ENCODE measurements at places on chromosomes 5 and 9. TPM values are rescaled to one million over a fixed set of nuclear protein-coding genes. Genes with fewer than 3 reads are reported as not detected.

DNA sequence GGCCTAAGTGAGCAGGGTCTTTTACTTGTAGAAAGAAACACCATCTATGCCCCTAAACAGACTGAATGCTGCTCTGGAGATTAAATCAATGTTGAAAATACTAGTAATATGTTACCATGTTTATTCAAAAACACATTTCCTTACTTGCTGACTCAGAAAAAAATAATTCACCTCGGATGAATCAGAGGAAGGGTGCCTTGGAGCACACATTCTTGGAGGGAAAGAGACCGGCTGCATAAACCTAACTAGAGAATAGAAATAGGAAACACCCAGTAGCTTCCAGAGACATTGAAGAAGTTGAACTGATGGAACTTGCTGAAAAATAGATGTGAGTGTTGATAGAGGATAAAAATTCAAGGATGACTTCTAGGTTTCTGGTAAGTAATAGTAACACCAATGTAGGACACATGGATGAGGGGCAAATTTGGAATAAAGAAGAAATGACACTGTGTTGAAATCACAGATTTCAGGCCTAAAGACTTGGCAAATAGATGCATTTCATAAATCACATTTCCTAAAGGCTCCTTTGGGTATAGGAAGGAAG, 76.9 kb upstream of the MINAR2 start:
- H3K4me1 ChIP-seq = no peaks in the 10 kb centered on the region
- H3K4me3 ChIP-seq = no peak overlapping the region
- no peaks in the 10 kb centered on the region for H3K36me3 ChIP-seq
- H3K27me3 ChIP-seq = no peaks in the 10 kb centered on the region
- DNase-seq = no peak

DNA sequence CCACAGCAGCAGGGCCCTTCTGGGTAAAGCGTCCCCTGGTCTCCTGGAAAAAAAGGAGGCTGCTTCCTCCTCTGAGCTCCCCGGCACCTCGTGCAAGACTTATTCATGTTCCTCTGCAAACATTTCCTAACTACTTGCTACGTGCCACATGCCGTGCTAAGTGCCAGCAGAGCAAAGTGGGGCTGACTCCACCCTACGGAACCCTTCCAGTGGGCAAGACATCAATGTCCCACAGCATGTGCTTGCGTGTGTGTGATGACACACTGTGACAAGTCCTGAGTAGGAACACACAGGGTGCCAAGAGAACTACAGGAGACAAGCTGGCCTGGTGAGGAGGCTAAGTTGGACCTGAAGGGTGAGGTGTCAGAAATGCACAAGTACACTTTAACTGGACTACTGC, 57.4 kb downstream of the SEMA4D start:
- no peak for DNase-seq
- peak overlapping the region; percentile 59 for H3K4me3 ChIP-seq
- H3K27me3 ChIP-seq = no peaks in the 10 kb centered on the region
- H3K27ac ChIP-seq = peak overlapping the region; percentile 88
- peaks cover 93% of the 10 kb centered on the region for H3K4me1 ChIP-seq

BARHL1 gene
- total RNA-seq = not detected

CATSPER3 gene
- 1.1 TPM for total RNA-seq

DNA sequence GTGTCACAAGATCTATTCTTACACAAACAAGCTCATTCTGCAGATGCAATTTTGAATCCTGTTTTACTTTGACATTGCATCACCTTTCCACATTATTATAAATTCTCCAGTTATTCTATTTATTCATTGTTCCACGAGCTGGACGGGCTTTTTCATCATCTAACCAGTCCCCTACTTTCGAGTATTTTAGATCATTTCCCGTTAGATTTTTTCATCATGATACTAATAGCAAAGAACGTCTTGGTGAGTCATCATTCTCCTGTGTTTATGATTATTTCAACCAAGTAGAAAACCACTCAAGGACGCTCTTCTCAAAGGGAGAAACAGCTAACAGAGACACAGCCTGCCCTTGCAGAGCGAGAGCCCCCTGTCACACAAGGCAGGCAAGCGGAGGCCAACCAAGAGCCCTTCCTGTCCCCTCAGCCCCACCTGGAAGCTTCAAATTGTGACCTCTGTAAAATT, 15.1 kb downstream of the BBLN start:
- H3K27me3 ChIP-seq = no peaks in the 10 kb centered on the region
- peak overlapping the region; percentile 6 for H3K27ac ChIP-seq
- no peaks in the 10 kb centered on the region for H3K4me1 ChIP-seq
- peaks cover 8% of the 10 kb centered on the region for H3K36me3 ChIP-seq
- DNase-seq = no peak
- no peak overlapping the region for H3K4me3 ChIP-seq

DNA sequence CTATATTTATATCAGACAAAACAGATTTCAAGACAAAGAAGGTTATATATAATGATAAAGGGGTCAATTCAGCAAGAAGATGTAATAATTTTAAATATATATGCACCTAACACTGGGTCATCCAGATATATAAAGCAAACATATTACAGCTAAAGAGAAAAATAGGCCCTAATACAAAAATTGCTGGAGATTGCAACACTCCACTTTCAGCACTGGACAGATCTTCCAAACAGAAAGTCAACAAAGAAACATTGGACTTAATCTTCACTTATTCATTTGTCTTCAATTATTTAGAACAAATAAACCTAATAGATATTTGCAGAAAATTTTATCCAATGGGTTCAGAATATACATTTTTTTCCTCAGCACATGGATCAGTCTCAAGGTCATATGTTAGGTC, 45.8 kb downstream of the MEIKIN start:
- H3K4me3 ChIP-seq = no peak overlapping the region
- peaks cover 5% of the 10 kb centered on the region for H3K27me3 ChIP-seq
- H3K27ac ChIP-seq = no peak overlapping the region
- no peak for DNase-seq
- peaks cover 30% of the 10 kb centered on the region for H3K36me3 ChIP-seq

GRCh38 chr9:130003943-130004552, 38.9 kb downstream of the FNBP1 start:
- H3K4me3 ChIP-seq = no peak overlapping the region
- peaks cover 44% of the 10 kb centered on the region for H3K36me3 ChIP-seq
- peak overlapping the region; percentile 68 for H3K27ac ChIP-seq
- DNase-seq = no peak
- H3K27me3 ChIP-seq = no peaks in the 10 kb centered on the region

TAS2R1 gene
- total RNA-seq = not detected

GRCh38 chr5:139385061-139386049, 2.3 kb upstream of the SLC23A1 start:
- peaks cover 57% of the 10 kb centered on the region for H3K4me1 ChIP-seq
- H3K27ac ChIP-seq = peak overlapping the region; percentile 95
- no peaks in the 10 kb centered on the region for H3K27me3 ChIP-seq
- peak overlapping the region; percentile 90 for H3K4me3 ChIP-seq
- H3K36me3 ChIP-seq = no peaks in the 10 kb centered on the region

GRCh38 chr9:83670381-83670780, 37.4 kb downstream of the UBQLN1 start:
- peak overlapping the region; percentile 9 for H3K27ac ChIP-seq
- no peak for DNase-seq
- H3K36me3 ChIP-seq = peaks cover 28% of the 10 kb centered on the region
- H3K27me3 ChIP-seq = no peaks in the 10 kb centered on the region
- H3K4me3 ChIP-seq = no peak overlapping the region

TMEFF1 gene
- total RNA-seq = 0.50 TPM

GRCh38 chr9:3868012-3868411, 342.2 kb upstream of the RFX3 start:
- peaks cover 65% of the 10 kb centered on the region for H3K27me3 ChIP-seq
- H3K36me3 ChIP-seq = no peaks in the 10 kb centered on the region
- no peak overlapping the region for H3K4me3 ChIP-seq
- peak; percentile 19 for DNase-seq
- peaks cover 35% of the 10 kb centered on the region for H3K4me1 ChIP-seq

- DNase-seq = no peak
- peaks cover 25% of the 10 kb centered on the region for H3K36me3 ChIP-seq
- H3K4me1 ChIP-seq = peaks cover 25% of the 10 kb centered on the region
- H3K4me3 ChIP-seq = no peak overlapping the region
Measured at GRCh38 chr9:126818482-126818881, 13.6 kb downstream of the ZBTB43 start.

DNA sequence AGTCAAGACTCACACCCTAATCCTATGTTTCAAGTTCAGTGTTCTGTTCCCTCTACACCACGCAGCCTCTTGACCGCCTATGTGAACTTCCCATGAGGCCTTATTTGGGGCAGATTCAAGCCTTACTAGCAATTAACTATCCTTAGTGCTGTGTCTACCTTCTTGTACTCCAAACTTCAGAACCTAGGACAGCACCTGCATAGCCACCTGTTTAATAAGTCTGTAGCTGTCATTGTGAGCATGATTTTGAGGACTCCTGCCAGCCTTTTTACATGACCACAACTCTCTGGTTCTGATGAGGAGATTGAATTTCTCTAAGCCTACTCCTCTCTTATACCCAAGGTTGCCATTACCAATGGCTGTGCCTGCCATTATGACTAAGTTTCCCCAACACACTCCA, 50.8 kb upstream of the PCSK1 start:
- H3K4me1 ChIP-seq = no peaks in the 10 kb centered on the region
- H3K36me3 ChIP-seq = no peaks in the 10 kb centered on the region
- no peak for DNase-seq
- H3K27me3 ChIP-seq = peaks cover 14% of the 10 kb centered on the region
- no peak overlapping the region for H3K27ac ChIP-seq

DNA sequence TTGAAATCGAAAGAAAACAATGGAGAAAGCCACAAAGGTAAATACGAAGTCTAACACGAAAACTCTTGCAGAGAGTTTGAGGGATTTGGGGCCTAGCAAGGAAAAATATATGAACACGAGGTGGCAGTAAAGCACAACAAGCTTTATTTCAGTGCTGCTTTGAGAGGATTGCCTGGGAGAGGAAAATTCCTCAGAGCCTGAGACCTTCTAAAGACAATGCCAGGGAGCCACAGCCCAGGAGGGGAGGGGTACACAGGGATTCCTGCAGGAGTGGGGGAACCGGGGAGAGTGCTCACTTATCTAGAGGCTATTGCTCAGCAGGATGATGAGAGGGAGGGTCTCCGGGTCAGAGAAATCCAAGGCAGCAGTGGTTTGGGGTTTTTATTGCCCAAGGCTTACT, 134.9 kb upstream of the ADCY2 start:
- H3K27ac ChIP-seq = no peak overlapping the region
- DNase-seq = no peak
- no peaks in the 10 kb centered on the region for H3K36me3 ChIP-seq
- H3K4me3 ChIP-seq = no peak overlapping the region

- H3K36me3 ChIP-seq = peaks cover 5% of the 10 kb centered on the region
- H3K27me3 ChIP-seq = no peaks in the 10 kb centered on the region
- H3K4me3 ChIP-seq = peak overlapping the region; percentile 54
- DNase-seq = no peak
- H3K4me1 ChIP-seq = peaks cover 41% of the 10 kb centered on the region
Measured at GRCh38 chr5:144167998-144168397, 2.5 kb downstream of the YIPF5 start.

NXNL2 gene
- total RNA-seq = not detected

DNA sequence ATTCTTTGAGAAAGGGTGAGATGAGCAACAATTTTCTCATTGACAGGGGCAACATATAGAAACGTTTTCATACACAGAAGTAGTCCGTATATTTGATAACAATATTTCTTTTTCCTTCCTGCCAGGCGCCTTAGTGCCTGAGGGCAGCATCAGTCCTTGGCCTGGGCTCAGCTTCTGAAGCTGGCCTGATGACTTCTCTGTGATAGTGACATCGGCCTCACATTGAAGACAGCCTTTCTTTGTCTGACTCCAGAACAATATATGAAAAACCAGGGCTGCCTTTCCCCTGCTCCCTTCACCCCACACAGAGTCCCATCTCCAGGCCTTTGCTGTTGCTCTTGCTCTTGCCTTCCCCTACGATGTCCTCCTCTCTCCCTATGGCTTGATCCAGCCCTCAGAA, 24.1 kb upstream of the TCOF1 start:
- no peaks in the 10 kb centered on the region for H3K36me3 ChIP-seq
- no peak overlapping the region for H3K27ac ChIP-seq
- H3K27me3 ChIP-seq = peaks cover 8% of the 10 kb centered on the region
- no peaks in the 10 kb centered on the region for H3K4me1 ChIP-seq
- no peak for DNase-seq
- H3K4me3 ChIP-seq = no peak overlapping the region

GRCh38 chr5:137296213-137296781, 202.8 kb downstream of the SPOCK1 start:
- H3K4me3 ChIP-seq = no peak overlapping the region
- H3K36me3 ChIP-seq = no peaks in the 10 kb centered on the region
- H3K27me3 ChIP-seq = peaks cover 17% of the 10 kb centered on the region
- no peak for DNase-seq

DNA sequence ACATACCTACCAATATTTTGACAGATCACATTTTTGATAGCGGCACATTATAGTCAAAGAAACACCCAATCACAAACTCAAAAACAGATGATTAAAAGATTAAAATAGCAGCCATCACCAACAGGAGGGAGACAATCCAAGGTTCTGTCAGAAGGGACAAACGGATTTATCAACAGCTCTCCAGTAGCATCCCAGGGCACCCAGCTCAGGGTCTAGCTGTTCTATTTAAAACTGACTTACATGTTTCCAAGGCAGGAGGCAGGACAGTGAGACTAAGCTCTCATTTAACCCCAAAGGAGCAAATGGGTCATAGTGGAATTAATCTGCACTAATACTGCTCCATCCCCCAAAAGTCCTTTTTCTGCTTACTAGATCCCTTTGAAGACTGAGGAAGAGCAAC, 3.2 kb downstream of the AGTPBP1 start:
- H3K27me3 ChIP-seq = peaks cover 2% of the 10 kb centered on the region
- no peak overlapping the region for H3K4me3 ChIP-seq
- DNase-seq = no peak

DNA sequence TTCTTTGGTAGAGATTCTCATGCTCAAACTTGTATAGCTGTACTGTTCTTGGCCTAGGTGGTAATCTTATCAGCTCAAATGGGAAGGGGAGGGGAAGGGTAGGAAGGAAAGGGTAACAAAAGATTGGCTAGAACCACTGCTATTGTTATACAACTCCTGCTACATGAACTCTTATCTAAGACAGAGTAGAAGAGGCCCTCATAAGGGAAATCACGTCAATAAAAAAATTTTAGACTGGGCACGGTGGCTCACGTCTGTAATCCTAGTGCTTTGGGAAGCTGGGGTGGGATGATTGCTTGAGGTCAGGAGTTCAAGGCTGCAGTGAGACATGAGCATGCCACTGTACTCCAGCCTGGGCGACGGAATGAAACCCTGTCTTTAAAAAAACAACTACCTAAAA, 15.9 kb downstream of the STOM start:
- H3K27ac ChIP-seq = peak overlapping the region; percentile 47
- no peak for DNase-seq
- peaks cover 10% of the 10 kb centered on the region for H3K36me3 ChIP-seq
- H3K4me1 ChIP-seq = peaks cover 53% of the 10 kb centered on the region

- no peak overlapping the region for H3K4me3 ChIP-seq
- DNase-seq = no peak
- no peaks in the 10 kb centered on the region for H3K4me1 ChIP-seq
- no peaks in the 10 kb centered on the region for H3K36me3 ChIP-seq
- H3K27ac ChIP-seq = no peak overlapping the region
Measured at GRCh38 chr5:18114151-18114757, 480.0 kb downstream of the TAF11L14 start.

ZNF300 gene
- 0.44 TPM for total RNA-seq

All from activated T-cell treated with anti-CD3 and anti-CD28 coated beads, Interleukin-2, amount 50 U/mL, for 72 hours (primary cell).